ENCODE measurements at places on chromosomes 4 and X.

GRCh38 chr4:128228845-128229795 is 58.5 kb downstream of the PGRMC2 start:
- no peak for DNase-seq

DNA sequence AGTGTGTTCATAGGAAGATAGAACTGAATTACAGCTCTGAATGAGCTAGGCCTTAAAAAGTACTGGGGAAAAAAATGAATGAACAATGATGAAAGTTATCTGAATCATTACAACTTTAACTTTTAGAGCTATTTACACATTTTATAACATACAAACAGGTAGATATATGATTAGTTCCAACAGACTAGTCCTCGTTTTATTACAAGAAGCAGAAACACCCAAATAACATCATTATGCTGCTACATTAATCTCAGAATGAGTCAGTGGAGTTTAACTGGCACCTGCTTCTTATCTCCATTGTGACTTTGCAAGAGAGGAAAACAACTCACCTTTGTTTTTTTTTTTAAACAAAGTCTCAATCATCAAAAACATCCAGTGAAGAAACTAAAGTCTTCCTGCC is 15.2 kb downstream of the ATP8A1 start:
- no peak for DNase-seq

DNA sequence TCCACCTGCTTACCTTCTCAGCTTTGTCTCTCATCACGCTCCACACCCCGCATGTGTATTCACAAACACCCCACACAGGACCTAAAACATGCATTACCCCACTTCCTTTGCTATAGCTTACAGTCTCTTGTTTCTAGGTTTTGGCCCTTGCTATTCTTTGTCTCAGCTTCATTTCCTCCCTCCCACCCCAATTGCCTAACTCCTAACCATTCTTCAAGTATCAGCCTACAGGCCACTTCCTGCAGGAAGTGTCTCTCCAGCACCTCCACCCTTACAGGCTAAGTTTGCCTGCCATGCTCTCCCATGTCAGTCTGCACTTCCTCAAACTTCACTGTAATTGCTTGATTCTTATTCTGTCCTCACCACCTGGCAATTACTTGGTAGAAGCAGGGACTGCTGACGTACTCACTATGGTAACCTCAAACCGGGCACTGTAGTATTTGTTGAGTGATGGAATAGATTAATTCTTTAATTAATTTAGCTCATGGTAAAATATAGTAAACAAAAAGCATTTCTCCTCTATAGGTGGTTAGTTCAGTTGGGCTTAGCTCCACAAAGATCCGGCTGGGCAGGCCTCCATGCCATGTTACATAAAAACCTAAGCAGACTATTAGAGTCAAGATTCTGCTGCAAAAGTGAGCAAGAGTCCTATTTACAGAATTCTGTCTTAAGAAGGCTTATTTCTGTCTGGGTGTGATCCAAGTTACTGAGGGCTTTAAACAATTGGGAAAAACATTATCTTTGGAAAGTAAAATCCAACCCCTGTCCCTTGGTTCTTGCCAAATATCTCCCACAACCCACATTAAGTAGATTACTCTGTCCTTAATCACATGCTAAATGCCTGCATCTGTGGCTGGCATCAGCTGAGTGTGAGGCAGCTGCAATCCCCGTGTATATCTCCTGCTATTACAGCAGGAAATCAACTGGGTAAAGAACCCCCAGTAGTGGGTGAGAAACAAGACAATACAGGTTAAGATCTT is 124.7 kb upstream of the CPEB2 start:
- DNase-seq: no peak

- DNase-seq: no peak
Measured at GRCh38 chr4:85166318-85166717, 199.8 kb upstream of the WDFY3 start.

GRCh38 chr4:185809533-185810071 is 2.4 kb downstream of the SORBS2 start:
- no peak for DNase-seq

DNA sequence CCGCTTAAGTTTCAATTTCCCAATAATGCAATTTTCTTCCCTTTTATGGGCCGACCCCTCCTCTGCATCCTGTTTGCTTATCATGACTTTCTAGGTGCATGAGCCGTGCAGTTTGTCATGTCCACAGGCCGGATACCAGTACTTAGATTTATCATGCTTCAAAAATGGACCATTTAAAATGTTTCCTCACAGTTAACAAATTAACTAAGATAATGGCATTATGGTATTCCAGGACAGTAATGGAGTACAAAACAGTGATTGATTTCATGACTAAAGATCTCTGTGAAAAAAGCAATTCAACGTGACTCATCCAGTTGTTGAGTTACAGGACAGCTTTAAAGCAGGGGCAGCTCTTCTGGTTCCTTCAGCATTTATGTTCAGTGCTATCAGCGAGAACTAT is 23.0 kb downstream of the SNX25 start:
- no peak for DNase-seq

DNA sequence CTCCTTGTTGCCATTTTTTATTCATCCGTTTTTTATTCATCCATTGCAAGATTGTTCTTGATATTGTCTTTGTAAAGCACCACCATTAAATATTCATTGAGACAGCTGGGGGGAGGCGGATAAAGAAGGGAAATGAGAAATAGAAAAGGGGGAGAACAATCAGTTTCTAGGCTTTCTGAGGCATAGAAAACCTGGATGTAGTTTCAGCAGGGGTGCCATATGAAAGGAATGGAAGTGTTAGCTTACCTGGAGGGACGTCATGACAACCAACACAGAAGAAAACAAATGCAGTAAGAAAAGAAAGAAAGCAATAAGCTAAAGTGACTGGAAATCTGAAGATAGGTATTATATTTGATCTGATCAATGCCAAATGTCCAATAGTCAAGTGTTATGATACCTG is 276.1 kb downstream of the GASK1B start:
- DNase-seq: no peak

DNA sequence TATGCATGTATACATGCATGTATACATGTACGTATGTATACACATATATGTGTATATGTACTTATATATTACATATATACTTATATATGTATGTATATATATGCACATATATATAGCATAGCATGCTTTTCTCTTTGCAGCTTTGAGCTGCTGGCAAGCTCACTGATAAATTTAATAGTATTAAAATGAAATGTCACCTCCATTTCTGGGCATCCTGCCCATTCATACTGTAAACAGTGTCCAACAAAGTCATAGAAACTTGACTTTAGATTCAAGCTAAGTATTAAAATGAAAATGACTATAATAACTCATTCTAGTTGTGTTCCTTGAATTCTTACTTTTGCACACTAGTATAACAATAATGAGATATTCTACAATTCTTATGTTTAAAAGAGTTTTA is 163.7 kb downstream of the CFAP47 start:
- DNase-seq: no peak

DNA sequence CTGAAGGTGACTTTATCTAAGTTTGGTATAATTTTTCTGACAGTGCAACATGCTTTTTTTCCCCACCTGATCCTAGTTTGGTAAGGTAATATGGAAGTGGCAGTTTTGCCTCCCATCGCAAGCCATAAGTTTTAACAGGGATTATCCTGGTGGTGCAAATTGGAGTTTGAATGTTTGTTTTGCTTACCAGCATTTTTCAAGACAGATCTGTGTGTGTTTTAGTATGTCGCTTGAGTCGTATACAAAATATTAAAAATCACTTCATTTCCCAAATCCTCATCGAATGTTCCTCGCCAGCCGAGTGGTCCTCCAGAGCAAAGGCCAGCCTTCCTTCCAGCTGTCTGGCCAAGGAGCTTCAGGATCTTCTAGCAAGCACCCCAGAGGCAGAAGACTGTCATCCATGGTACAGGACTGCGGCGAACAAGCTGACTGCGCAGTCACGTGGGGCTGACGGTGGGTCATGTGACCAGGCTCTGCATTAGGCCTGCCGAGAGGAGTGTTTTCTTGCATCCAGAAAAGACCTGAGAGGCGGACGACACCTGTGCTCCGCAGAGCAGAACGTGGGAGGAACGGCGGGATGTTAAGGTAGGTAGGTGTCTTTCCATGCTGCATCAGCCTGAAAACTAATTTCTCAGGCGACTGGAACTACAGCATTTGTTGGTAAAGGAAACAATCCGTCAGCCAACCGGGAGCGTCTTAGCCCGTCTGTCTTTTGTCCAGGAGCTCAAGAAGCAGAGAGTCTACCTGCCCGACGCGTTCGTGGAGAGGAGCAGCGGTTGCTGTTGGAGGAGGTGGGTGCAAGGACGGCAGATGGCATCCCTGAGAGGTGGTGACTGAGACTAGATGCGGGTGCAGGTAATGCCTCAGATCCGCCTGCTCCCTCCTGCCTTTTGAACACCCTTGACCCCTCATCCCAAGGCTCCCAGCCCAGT is at the start of gene GPRASP3:
TSS of gene GPRASP3 (plus strand) at position 507 of the 932 bp plus-strand sequence. CDS start 28,253 bp downstream, outside the sequence.
- DNase-seq: peak; percentile 45

- no peak for DNase-seq
Measured at GRCh38 chr4:26271703-26272102, 49.1 kb upstream of the RBPJ start.

GRCh38 chr4:97593248-97593647 is 550.0 kb downstream of the STPG2 start:
- DNase-seq: no peak

- no peak for DNase-seq
Measured at GRCh38 chr4:184448141-184448540, 26.2 kb downstream of the IRF2 start.

GRCh38 chr4:106629268-106629625 is 260.7 kb upstream of the GIMD1 start:
- no peak for DNase-seq

- no peak for DNase-seq
Measured at GRCh38 chr4:53917729-53918128, 146.7 kb downstream of the CHIC2 start.

- no peak for DNase-seq
Measured at GRCh38 chr4:8461086-8461485, 20.5 kb downstream of the TRMT44 start.

GRCh38 chr4:24729119-24729730 is 66.1 kb upstream of the SOD3 start:
- no peak for DNase-seq

DNA sequence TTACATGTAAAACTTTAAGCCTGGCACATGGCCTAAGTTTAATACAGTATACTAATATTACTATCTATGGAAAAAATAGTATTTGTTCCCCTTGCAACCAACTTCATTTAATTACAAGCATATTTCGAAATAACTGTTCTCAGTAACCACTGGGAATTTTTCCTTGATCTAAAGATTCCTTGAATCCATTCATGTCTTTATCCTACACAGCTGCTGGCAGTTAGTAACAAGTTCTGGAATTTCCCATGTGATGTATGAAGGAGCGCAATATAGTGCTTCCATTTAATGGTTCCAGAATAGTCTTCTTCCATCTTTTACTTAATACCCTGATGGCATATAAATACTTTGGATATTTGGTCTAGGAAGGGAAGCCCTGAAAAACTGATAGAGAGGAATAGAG is 136.5 kb downstream of the AASDH start:
- no peak for DNase-seq

GRCh38 chr4:110970642-110971041 is 347.8 kb upstream of the PITX2 start:
- DNase-seq: no peak

DNA sequence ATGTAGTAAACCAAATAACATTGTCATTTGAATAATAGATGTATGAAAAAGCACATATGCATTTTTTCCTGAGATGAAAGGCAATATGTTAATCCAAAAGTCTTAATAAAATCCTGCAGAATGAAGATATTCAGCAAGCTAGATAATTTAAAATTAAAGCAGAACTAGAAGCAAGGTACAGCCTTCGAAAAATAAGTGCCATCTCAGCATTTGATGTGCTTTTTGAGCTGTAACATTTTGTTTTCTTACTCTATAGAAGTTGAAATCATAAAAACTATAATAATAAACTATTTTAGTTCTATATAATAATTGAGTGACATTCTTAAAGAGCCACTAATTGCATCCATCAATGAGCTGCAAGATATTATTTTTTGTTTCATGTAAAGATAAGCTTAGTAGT is 410.4 kb upstream of the TRAM1L1 start:
- DNase-seq: no peak

GRCh38 chr4:36207831-36208520 is 36.3 kb downstream of the ARAP2 start:
- DNase-seq: no peak

DNA sequence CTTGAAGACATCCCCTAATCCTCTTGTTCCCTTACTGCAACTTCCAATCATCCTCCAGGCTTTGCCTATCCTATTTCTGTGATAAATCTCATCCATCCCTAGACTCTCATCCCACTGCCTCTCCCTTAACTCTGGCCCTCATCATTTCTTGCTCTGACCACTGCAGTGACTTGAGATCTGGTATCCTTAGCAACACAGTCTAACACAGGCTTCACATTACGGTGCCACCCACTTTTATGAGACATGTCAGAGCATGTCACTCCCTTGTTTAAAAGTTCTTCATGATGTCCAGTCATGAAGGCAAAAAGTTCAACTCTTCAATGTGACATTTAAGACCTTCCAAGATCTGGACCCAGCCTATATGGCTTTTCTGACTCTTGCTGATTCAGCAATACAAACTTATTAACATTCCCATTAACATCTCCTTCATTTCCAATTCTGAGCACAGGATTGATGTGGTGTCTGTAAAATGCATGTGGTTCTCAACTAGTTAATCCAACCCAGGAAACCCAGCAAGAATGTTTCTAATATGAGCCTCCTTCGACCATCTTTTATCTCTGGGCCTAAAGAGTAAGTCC is 64.0 kb downstream of the OR13H1 start:
- DNase-seq: no peak

DNA sequence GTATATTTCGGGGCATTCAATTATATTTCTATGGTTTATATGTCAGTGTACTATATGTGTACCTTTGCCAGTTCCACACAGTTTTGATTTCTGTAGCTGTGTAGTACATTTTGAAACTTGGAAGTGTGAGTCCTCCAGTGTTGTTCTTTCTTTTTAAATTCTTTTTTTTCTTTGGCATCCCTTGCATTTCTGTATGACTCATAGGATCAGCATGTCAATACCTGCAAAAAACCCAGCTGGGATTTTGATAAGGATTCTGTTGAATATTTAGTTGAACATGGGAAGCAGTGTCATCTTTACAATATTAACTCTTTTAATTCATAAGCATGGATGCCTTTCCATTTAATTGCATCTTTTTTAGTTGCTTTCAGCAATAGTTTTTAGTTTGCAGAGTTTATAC is 100.0 kb downstream of the SH3BGRL start:
- no peak for DNase-seq

GRCh38 chrX:119734897-119735339 is 23.5 kb upstream of the SOWAHD start:
- no peak for DNase-seq

GRCh38 chr4:46459308-46459707 is 69.4 kb upstream of the GABRA2 start:
- no peak for DNase-seq

- no peak for DNase-seq
Measured at GRCh38 chr4:43242606-43243005, 350.1 kb downstream of the GRXCR1 start.

DNA sequence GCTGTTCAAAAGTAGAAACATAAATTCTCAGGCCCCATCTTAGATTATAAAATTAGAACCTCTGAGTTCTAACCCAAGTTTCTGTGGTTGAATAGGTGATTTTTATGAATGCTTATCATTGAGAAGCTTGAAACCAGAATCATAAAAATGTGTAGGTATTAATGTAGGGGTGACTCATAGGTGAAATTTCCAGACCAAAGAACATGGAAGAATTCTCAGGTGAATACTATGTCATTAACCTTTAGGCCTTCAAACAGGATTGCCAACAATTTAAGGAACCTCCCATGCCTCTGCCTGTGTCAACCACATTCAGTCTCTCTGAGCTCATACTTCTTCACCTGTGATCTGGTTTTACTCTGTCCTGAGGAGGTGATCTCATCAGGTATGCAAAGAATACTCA is 177.8 kb downstream of the NPFFR2 start:
- no peak for DNase-seq

GRCh38 chr4:86015412-86016350 is 344.2 kb downstream of the MAPK10 start:
- no peak for DNase-seq
